ENCODE measurements at places on chromosomes 12 and 14. TPM values are rescaled to one million over a fixed set of nuclear protein-coding genes. Genes with fewer than 3 reads are reported as not detected.

- H3K36me3 ChIP-seq: no peaks in the 10 kb centered on the region
- no peak overlapping the region for H3K4me3 ChIP-seq
- no peaks in the 10 kb centered on the region for H3K4me1 ChIP-seq
- DNase-seq: no peak
Observed at GRCh38 chr12:43480591-43480990, 71.4 kb downstream of the ADAMTS20 start.

DNA sequence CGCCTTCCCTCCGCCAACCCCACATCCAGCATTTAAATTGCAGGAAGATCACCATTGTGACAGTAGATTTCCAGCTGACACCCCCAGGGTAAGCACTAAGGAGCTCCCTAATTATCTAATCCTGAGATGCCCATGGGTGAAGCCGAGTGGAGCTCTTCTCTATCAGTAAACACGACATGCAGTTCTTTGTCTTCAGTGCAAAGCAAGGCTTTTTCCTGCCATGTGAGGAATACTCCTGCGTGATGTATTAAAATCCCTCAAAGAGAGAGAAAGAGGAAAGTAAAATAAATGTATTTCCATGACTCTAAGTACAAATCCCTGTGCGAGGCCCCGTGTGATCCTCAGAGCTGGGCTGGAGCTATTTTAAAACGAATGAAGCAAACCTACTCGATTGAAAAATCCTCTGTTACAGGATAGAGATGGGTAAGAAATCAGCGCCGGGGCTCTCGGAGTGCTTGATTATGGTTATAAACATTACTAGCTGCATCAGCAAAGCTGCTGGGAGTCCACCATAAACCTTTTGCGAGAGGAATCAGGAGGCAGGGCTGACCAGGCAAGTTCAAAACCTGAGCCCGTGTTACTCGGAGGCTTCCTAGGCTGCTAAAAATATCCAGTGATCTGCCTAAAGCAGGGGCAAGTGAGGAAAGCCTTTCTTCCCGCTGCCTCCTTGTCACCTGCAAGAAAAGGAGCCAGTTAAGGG is 61.5 kb downstream of the MAP1LC3B2 start:
- H3K36me3 ChIP-seq: no peaks in the 10 kb centered on the region
- no peaks in the 10 kb centered on the region for H3K4me1 ChIP-seq
- DNase-seq: no peak
- H3K4me3 ChIP-seq: no peak overlapping the region

BAG5 gene
- total RNA-seq: 28.8 TPM

GRCh38 chr12:56718149-56718548 is 7.0 kb downstream of the NACA start:
- DNase-seq: no peak
- H3K36me3 ChIP-seq: peaks cover 87% of the 10 kb centered on the region
- H3K27ac ChIP-seq: no peak overlapping the region
- H3K4me1 ChIP-seq: peaks cover 71% of the 10 kb centered on the region

DNA sequence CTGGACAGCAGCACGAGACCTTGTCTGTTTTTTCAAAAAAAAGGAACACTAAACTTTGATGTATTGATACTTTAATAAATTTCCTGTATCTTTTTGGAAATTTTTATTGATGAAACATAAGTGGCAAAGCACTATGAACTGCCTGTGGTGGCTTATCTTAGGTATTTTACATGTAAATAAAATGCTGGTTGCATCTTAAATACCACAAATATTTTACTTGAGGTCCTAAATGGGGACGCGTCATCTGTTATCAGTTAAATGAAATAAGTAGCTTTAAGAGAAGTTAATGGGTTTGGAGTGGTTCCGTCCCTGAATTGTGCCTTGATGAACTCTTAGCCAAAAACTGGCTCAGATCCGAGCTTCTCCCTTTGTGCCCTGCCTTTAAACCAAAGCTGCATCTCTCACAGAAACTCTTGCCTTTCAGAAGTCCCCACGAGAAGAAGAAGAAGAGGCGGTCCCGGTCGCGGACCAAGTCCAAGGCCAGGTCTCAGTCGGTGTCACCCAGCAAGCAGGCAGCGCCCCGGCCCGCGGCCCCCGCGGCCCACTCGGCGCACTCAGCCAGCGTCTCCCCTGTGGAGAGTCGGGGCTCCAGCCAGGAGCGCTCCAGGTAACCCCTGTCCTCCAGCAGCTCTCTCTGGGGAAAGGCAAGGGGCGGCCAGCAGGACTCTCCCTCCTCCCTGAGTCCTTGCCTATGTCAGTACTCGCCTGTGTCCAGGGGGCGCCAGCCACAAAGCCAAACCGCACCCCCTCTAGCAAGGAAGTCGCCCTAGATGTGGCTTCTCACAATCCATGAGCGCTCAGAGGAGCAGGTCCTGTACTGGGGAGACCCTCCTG is 31.2 kb upstream of the MMP17 start:
- no peak overlapping the region for H3K27ac ChIP-seq
- H3K4me3 ChIP-seq: no peak overlapping the region
- H3K4me1 ChIP-seq: no peaks in the 10 kb centered on the region
- no peaks in the 10 kb centered on the region for H3K27me3 ChIP-seq
- no peak for DNase-seq

HCAR3 gene
- total RNA-seq: not detected

DNA sequence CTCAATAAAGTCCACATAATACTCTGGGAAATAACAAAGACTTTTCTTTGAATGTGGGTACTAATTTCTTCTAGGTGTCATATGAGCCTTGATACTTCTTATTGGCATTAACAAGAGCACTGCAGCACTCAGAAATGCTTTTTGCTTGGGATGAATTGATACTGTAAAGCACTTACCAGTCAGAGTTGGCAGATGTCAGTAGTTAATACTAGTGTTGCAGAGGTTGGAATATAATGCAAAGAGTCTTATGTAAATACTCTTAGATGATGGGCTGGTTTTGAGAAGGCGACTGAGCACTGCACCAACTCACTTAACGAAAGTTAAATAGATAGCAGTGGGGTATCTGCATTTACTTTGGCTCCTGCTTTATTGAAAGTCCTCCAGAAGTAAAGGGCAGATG is 25.6 kb upstream of the MBIP start:
- no peaks in the 10 kb centered on the region for H3K36me3 ChIP-seq
- H3K4me3 ChIP-seq: no peak overlapping the region
- no peak for DNase-seq
- H3K27me3 ChIP-seq: peaks cover 24% of the 10 kb centered on the region

- H3K4me1 ChIP-seq: no peaks in the 10 kb centered on the region
- no peaks in the 10 kb centered on the region for H3K36me3 ChIP-seq
- no peak overlapping the region for H3K27ac ChIP-seq
Observed at GRCh38 chr12:105067511-105068031, 16.7 kb downstream of the ALDH1L2 start.

DNA sequence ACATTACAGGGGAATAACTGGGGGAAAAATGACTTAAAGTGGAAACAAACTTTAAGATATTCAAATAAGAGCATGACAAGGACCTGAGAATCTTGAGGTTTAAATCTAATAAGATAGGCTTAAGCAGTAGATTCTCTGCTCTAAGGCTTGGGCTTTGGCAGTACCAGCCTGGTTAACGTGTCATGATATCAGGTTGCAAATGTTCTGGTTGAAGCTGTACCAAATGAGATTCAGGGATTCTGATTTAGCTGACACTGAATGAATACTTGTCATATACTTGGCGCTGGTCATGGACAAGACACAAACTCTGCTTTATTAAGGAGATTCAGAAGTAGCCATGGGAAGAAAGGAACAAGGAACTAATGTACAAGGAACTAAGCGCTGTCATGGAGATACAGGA is 6.1 kb downstream of the TCP11L2 start:
- H3K4me3 ChIP-seq: no peak overlapping the region
- peaks cover 71% of the 10 kb centered on the region for H3K4me1 ChIP-seq
- peaks cover 6% of the 10 kb centered on the region for H3K36me3 ChIP-seq

GRCh38 chr12:52295663-52296062 is 4.3 kb upstream of the KRT81 start:
- no peak overlapping the region for H3K27ac ChIP-seq
- H3K4me3 ChIP-seq: no peak overlapping the region
- no peaks in the 10 kb centered on the region for H3K4me1 ChIP-seq
- no peaks in the 10 kb centered on the region for H3K36me3 ChIP-seq
- peaks cover 21% of the 10 kb centered on the region for H3K27me3 ChIP-seq

CIROP gene
- total RNA-seq: not detected

GRCh38 chr14:100065942-100066574 is 836 bp downstream of the EVL start:
- H3K27ac ChIP-seq: peak overlapping the region; percentile 99
- peak; percentile 92 for DNase-seq
- H3K27me3 ChIP-seq: no peaks in the 10 kb centered on the region
- H3K4me3 ChIP-seq: peak overlapping the region; percentile 89
- peaks cover 51% of the 10 kb centered on the region for H3K4me1 ChIP-seq

LRRC10 gene
- total RNA-seq: not detected

DNA sequence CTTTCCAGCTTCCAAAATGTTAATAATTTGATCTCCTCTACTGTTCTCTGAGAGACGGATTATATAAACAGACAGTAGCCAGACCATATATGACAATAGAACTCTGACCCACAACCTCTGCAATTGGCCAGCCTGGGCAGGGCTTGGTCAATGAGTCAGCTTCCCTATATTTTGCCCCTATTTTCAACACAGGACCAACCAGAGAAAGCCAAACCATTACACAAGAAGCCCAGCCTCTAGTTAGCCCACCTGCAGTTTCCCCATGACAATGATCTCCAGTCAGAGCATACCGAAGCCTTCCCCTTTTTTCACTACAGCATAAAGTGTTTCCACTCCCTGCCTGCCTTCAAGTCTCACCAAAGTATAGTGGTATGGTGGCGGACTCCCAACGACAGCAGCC is 7.6 kb upstream of the EXD2 start:
- DNase-seq: no peak
- H3K27ac ChIP-seq: no peak overlapping the region
- no peaks in the 10 kb centered on the region for H3K4me1 ChIP-seq
- no peaks in the 10 kb centered on the region for H3K36me3 ChIP-seq
- H3K4me3 ChIP-seq: no peak overlapping the region

DNA sequence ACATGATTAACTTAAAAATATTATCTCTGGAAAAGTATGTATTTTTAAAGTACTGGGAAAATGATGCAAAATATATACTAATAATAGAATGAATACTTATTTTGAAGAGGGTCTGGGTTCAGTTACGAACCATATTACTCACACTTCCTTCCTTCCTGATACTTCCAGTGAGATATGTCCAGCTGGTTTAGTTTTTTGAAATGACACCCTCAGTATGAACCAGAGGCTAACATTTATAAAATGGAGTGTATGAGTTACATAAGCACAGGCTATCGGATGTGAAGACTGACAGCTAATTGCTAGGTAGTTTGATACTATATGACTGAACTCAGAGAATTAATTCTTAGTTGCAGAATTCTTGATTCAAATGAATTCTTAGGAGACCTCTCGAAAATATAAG is 122.9 kb downstream of the OTOGL start:
- H3K27ac ChIP-seq: no peak overlapping the region
- no peak overlapping the region for H3K4me3 ChIP-seq
- no peaks in the 10 kb centered on the region for H3K4me1 ChIP-seq
- no peak for DNase-seq
- no peaks in the 10 kb centered on the region for H3K36me3 ChIP-seq

- no peaks in the 10 kb centered on the region for H3K4me1 ChIP-seq
- no peak overlapping the region for H3K27ac ChIP-seq
- no peaks in the 10 kb centered on the region for H3K27me3 ChIP-seq
- no peak overlapping the region for H3K4me3 ChIP-seq
Observed at GRCh38 chr12:73506611-73507010, 1031.0 kb upstream of the ATXN7L3B start.

BIN2 gene
- total RNA-seq: 39.5 TPM

MORN3 gene
- 1.1 TPM for total RNA-seq

DNA sequence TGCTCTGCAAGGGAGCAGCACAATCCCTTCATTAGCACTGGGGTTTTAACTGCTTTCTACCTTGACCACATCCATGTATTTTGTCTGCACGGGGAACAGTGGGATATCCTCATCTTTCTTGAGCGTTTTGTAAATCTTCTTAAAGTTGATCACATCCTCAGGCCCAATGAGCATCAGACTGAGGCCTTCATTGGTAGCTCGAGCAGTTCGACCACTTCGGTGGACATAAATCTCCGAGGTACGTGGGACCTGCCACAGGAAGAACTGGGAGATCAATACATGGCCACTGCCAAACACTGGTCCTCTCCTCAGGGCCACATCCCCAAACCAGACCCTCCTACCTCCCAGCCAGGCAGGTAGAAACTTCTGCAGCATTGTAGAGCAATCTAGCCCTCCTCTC is 26.1 kb downstream of the DDX24 start:
- no peak overlapping the region for H3K4me3 ChIP-seq
- H3K36me3 ChIP-seq: peaks cover 85% of the 10 kb centered on the region
- peaks cover 46% of the 10 kb centered on the region for H3K4me1 ChIP-seq
- H3K27ac ChIP-seq: no peak overlapping the region

STRN3 gene
- 15.3 TPM for total RNA-seq

- no peaks in the 10 kb centered on the region for H3K4me1 ChIP-seq
- H3K27me3 ChIP-seq: peaks cover 11% of the 10 kb centered on the region
- DNase-seq: no peak
- H3K4me3 ChIP-seq: no peak overlapping the region
Observed at GRCh38 chr12:5904441-5904840, 40.6 kb downstream of the ANO2 start.

DNA sequence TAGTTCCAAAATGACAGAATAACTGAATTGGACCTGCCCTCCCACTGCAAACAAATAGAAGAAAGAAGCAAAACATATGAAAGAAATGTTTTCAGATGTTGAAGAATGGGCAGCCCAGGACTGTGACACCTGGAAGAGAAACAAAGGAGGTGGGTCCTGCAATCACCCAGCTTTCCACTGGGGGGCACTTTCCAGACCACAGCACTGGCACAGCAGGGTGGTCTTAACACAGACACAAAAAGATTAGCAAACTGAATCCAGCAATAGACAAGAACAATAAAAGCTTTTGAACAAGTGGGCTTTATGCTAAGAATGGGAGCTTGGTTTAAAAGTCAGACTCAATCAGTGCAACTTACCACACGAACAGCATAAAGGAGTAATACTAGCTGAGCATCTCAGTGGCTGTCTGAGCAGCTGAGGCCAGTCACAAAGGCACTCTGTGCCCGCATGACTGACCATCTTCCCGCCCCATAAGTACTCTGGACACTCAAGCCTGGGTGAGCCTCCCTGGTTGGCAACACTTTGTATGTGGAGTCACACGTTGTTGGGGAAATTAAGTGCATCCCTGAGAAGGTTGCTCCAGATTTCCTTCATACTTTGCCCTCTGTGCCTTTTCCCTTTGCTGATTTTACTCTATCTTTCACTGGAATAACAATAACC is 27.7 kb downstream of the JKAMP start:
- peak; percentile 40 for DNase-seq
- no peaks in the 10 kb centered on the region for H3K36me3 ChIP-seq
- no peak overlapping the region for H3K27ac ChIP-seq
- no peaks in the 10 kb centered on the region for H3K4me1 ChIP-seq
- H3K4me3 ChIP-seq: no peak overlapping the region
- peaks cover 9% of the 10 kb centered on the region for H3K27me3 ChIP-seq

Data from activated CD8-positive, alpha-beta T cell treated with anti-CD3 and anti-CD28 coated beads for 36 hours (primary cell).